Glomerular endothelial cell (primary cell): ENCODE measurements at places on chromosomes 3 and 15. TPM values are rescaled to one million over a fixed set of nuclear protein-coding genes. Genes with fewer than 3 reads are reported as not detected.
A peak's percentile ranks its signal among the peaks of the same experiment; 100 is the strongest.

DNA sequence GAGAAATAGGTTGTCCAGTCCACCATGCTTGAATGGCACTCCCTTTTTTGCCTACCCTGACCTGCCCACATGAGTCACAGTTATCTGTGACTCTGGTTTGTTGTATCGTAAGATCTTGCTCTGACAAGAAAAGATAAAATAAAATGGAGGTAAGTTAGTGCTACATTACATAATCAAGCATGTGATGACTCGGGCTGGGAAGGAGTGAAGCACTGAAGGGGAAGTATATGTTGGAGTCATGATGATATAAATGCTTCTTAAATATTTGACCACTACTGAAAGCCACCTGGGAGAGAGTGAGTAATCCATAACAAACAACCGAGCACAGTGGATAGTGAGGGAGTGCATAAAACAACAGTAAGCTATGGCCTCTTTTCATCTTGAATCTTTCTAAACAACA is 124.4 kb downstream of the SHOX2 start:
- DNase-seq, result no peak

GRCh38 chr15:44427756-44428724 is 611 bp downstream of the CTDSPL2 start:
- peak; percentile 22 for DNase-seq

GRCh38 chr15:50463423-50464358 is 39.5 kb downstream of the USP8 start:
- no peak for DNase-seq

GRCh38 chr3:46481636-46482035 is 16.1 kb upstream of the RTP3 start:
- no peak for DNase-seq

GRCh38 chr15:62809115-62809967 is 233.2 kb upstream of the TPM1 start:
- no peak for DNase-seq

GRCh38 chr15:39613861-39614260 is 33.0 kb downstream of the THBS1 start:
- DNase-seq, result no peak

The STARD9 gene
- total RNA-seq, result 8.7 and 18.2 TPM in 2 replicates

The SCN5A gene
- 3.1 and 5.2 TPM in 2 replicates for total RNA-seq
